AG20443 (cell line): ENCODE measurements at places on chromosomes 12 and 14.

- DNase-seq: peak; percentile 87
Observed at GRCh38 chr12:56593909-56594621, 36.1 kb downstream of the BAZ2A start.

GRCh38 chr12:82833481-82833880 is 146.8 kb downstream of the TMTC2 start:
- no peak for DNase-seq

GRCh38 chr12:8035440-8036010 is 3.0 kb downstream of the FOXJ2 start:
- DNase-seq: no peak

- DNase-seq: no peak
Observed at GRCh38 chr12:129665414-129665813, 238.4 kb downstream of the TMEM132D start.

DNA sequence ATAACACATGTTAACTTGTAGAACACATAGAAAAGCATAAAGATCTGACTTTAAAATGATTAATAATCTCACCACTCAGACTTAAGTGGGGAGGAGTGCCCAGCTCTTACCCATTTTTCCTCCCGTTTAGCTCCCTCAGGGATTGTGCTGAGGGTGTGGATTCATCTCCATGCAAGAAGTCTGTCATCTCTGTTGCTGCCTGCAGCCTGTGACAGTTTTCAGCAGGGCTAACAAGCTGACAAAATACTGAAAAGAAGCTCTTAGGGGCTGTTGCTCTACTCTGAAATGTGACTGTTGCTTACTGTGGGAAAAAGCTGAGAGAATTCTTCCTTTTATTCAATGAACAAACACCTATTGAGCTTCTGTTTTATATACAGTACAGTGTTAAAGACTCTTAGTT is 216.2 kb downstream of the CPNE8 start:
- DNase-seq: peak; percentile 8

- DNase-seq: peak; percentile 83
Observed at GRCh38 chr14:103198131-103199105, 75.2 kb downstream of the TNFAIP2 start.

DNA sequence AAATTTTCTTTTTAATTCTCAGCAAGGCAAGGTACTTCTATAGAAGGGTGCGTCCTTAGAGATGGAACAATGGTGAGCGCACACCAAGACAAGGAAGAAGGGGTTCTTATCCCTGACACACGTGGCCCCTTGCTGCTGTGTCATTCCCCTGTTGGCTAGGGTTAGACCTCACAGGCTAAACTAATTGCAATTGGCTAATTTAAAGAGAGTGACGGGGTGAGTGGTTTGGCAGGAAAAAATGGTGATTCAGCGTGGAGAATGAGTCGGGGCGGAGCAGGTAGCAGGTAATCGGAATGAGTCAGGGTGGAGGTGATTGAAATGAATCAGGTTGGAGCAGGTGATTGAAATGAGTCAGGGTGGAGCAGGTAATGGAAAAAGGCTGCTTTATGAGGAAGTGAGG is 36.3 kb upstream of the HECTD1 start:
- DNase-seq: no peak

GRCh38 chr14:102145395-102145794 is 5.7 kb downstream of the WDR20 start:
- no peak for DNase-seq

GRCh38 chr14:99522457-99522891 is 41.3 kb downstream of the CCNK start:
- DNase-seq: peak; percentile 83
